ENCODE measurements at places on chromosomes 13 and 19.

GRCh38 chr19:48117515-48118130, 7.0 kb upstream of the PLA2G4C start:
- DNase-seq, result no peak

- DNase-seq, result no peak
These were observed 1141.0 kb upstream of the PRR20A start for GRCh38 chr13:55999709-56000108.

DNA sequence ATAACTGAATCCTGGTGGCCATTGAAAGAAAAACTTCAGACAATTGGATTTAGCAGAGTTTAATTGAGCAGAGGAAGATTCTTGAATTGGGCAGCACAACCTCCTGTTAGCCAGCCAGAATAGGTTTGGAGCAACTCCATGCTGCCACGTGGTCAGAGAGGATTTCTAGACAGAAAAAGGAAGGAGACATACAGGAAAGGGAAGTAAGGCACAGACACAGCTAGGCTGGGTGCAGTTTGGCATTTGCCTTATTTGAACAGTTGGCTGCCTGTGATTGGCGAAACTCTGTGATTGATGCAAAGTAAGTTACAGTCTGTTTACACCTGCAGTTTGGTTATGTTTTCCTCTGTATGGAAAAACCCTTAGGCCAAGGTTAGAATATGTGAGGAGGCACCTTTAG, 85.8 kb upstream of the SPATA13 start:
- DNase-seq, result no peak

- peak; percentile 15 for DNase-seq
These were observed 24.4 kb upstream of the CSNK1A1L start for GRCh38 chr13:37129866-37130265.

GRCh38 chr19:42066075-42066754, 3.8 kb downstream of the GRIK5 start:
- DNase-seq, result no peak

GRCh38 chr13:20353973-20354372, 121.9 kb upstream of the GJB6 start:
- DNase-seq, result no peak

DNA sequence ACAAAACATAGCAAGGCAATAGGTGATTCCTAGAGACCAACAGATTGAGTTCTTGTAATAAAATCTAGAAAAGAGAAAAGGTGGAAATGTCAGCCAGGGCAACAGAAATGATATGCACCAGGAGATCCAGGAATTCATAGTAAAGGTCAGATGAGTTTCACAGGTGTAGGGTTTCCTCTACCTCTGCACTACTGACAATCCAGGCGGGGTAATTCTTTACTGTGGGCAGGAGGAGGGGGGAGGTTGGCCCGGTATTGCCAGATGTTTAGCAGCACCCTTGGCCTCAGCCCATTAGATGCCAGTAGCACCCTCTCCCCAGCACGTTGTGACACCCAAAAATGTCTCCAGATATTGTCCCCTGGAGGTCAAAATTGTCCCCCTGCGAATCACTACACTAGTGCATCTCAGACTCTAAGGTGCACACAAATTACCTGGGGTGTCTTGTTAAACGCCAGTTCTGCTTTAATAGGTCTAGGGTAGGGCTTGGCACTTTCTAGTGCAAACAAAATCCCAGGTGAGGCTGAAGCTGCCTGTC, 3.5 kb upstream of the UBAC2 start:
- DNase-seq, result no peak

GRCh38 chr19:9622531-9622930, 1.5 kb upstream of the ZNF561 start:
- no peak for DNase-seq

DNA sequence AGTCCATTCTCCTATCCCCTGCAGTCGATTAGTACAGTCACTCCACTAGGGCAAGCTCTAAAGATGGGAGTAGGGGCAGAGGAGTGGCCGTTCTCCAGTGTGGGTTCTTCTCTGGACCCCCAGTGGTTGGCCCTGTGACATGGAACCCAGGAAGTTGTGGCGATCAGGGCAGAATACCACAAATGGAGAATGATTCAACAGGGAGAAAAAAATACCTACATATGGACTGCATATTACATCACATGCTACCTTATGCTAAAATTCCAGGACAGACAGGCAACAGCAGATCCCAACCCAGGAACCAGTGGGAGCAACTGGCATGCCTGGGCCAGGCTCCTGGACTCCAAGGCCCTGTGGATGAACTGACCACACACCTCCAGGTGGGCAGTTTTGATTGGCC, 20.4 kb downstream of the POU2F2 start:
- DNase-seq, result no peak

- no peak for DNase-seq
These were observed 144.6 kb downstream of the NDFIP2 start for GRCh38 chr13:79625517-79625916.

- no peak for DNase-seq
These were observed 25.2 kb upstream of the ZNF845 start for GRCh38 chr19:53308339-53308811.

- DNase-seq, result no peak
These were observed 5.7 kb downstream of the ERF start for GRCh38 chr19:42249149-42249750.

DNA sequence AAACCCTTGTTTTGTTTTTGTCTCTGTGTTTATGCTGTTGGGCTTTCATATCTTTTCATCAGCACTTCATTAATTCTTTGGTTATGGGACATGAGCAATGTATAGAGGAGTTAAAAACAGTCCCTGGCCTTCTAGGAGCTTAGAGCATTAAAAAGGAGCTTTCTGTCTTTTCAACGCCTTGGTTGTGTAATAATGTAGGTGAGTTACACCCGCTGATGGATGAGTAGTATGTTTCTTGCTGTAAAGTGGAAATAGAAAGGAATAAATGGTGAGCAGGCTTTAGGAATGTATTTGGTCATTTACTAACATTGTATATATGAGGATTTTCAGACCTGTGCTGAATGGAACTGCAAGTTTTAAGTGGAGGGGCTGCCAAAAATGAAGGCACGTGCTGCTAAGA, 121.5 kb upstream of the RNF113B start:
- no peak for DNase-seq

GRCh38 chr13:33410619-33411018, 125.1 kb upstream of the STARD13 start:
- no peak for DNase-seq

DNA sequence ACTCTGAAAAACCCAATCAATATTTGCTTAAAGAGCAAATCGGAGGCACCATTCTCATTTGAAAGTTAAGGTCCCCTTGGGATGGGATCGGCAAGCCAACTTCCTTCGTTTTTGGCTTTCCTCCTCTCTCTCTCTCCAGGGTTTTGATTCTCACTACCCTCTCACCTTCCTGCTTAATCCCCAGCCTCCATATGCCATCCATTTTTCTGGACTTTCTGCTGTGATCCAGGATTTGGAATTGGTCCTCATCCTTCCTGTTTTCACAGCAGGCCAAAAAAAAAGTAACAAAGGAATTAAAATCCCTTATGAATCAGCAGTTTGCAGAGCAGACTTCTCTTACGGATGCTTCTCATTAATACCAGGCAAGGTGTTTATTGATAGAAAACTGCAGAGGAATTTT, 283.1 kb upstream of the TMTC4 start:
- DNase-seq, result peak; percentile 52

GRCh38 chr19:53626976-53627375, 4.8 kb upstream of the DPRX start:
- no peak for DNase-seq

- no peak for DNase-seq
These were observed 24.1 kb downstream of the DCAF15 start for GRCh38 chr19:13976446-13976845.

- no peak for DNase-seq
These were observed 21.5 kb downstream of the STARD13 start for GRCh38 chr13:33263976-33264619.

DNA sequence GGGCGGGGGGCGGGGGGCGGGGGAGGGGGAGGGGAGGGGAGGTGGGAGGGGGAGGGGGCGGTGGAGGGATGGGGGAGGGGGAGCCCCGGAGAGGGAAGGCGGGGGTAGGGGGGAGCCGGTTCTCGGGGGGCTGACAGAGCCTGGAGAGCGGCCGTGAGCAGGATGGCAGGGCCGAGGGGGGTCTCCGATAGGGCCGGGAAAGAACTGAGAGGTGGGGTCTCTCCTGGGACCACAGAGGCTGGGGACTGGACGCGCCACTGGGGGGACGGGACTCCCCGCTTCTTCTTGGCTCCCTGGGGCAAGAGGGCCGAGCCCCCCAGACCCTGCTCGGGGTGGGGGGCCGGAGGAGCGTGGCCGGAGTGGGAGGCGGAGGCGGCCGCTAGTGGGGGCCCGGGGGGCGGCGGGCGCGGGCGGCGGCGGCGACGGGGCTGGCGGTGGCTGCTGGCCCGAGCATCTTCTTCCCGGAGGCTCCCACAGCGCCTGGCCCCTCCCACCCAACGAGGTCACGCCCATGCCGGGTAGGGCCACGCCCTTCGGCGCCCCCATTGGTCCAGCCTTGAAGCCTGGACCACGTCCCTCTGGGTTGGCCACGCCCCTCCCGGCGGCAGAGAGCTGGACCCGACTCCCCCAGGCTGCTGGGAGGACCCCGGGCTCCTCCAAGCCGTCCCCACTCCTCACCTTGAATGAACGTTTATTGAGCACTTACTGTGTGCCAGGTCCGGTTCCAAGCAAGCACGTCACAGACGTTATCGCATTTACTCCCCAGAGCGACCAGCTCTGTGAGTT, at the start of gene NOVA2:
Gene NOVA2 (minus strand): TSS at position 313 of the 786 bp plus-strand sequence. CDS start 514 bp downstream, outside the sequence.
- DNase-seq, result peak; percentile 93

GRCh38 chr13:101327871-101328270, 88.4 kb downstream of the NALCN start:
- no peak for DNase-seq

- no peak for DNase-seq
These were observed 121.8 kb downstream of the RGCC start for GRCh38 chr13:41579168-41579567.

DNA sequence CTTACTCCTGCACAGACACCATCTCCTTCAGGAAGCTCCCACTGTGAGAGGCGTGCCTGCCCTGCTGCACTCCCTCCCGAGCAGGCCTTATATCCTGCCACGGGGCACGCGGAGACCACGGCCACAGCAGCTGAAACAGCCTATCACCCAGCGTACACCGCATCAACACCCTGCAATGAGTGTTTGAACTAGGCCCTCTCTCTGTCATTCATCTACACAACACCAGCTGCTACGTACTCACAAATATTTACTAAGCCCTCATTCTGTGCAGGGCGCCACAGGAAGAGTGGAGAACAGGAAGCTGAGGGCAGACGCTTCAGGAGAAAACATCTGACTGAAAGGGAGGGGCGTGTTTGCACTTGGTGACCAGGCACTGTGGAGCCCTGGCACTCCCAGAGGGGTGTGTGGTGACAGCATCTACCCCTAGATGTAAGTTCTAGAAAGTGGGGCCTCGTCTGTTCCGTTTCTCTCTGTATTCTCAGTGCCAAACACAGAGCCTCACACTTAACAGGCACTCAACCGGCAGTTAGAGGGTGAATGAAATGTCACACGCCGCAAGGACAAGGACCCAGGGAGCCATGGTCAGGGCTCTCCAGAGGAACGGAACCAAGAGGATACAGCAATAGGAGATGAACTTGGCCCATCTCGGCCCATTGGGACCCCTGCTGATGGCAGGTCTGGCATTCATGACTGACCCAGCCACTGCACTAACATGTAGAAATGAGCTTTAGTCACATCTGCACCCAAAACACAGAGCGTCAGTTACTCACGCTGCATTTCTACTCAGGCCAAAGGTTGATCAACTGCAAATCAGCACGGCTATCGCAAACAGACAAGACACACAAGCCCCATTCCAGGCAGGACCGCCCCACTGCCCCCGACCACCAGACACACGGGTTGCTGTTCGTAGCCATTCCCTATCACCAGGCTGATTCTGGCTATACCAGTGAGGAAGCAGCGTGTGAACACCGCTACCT, 15.7 kb downstream of the RANBP3 start:
- no peak for DNase-seq

DNA sequence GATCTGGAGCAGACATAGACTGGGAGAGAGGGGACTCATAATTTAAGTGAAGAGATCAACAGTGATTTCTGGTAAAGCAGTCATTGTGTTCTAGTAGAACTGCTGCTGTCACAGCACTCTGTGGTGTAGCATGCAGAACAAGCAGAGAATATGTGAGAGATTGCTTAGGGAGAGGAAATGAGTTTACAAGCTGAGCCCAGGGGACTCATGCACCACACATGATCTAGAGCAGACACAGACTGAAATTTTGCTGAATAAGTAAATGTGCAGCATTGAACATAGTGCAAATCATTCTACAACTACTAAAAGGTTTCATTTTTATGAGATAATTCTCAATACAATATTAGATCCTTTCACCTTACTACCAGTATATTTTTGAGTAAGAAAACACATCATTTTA, 125.7 kb downstream of the MYO16 start:
- no peak for DNase-seq

DNA sequence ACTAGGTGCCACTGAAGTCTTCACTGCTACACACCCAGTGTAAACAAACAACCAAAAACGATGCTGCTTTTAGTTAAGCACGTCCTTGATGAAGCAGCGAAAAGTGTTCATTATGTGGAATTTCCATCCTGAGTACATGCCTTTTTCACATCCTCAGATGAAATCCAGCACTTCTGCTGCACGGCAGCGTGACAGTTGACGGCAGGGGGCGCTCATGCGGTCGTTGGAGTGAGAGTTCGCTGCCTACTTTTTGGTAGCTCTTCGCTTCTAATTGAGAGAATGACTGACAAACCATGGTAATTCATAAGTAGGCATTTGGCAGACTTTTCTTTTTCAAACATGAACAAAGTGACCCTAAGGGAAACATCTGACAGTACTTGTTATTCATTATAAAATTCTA, 1124.9 kb downstream of the EFNB2 start:
- no peak for DNase-seq

GRCh38 chr19:45798995-45799517, 6.4 kb upstream of the DMWD start:
- peak; percentile 60 for DNase-seq

DNA sequence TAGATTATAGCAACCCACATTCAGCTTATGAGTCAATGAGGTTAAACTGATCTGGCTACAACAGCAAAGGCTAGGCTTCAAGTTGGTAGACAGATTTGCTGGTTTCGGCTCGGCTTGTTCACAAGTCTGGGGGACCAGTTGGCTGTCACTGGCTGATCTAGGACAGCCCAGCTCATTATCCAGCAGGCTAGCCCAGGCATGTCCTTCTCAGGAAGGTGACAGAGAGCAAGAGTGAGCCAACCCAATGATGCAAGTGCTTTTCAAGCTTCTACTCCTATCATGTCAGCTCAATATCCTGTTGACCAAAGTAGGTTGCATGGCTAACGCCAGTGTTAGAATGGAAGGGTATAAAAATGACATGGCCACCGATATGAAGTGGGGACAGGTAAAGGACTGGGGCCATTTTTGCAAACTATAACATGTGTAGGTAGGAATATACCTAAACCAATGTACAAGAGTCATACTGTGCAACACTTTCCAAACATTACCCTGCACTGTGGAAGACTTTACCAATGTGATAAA, 220.9 kb upstream of the SOX21 start:
- no peak for DNase-seq
